Hippocampal formation (tissue), 2 donors: ENCODE measurements at places on chromosomes 13 and 19.

GRCh38 chr13:108176685-108177274 lies 38.6 kb downstream of the LIG4 start:
- DNase-seq = no peak

DNA sequence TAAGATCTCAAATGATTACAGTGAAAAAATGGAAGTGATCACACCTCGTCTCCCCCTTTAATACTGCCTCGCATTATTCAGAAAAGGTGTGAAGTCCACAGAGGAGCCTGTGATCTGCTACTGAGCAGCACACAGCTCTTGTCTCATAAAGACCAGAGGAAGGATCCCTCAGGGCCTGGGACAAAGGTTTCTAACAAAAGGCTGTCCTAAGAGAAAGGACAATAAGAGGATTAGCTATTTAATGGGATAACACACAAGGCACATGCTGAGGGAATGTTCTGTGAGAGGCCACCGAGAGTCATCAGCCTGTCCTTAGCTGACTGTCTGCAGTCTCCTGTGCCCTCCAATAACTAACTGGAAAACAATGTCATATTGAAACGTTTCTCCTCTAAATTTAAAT lies 26.7 kb downstream of the EBPL start:
- DNase-seq = no peak

DNA sequence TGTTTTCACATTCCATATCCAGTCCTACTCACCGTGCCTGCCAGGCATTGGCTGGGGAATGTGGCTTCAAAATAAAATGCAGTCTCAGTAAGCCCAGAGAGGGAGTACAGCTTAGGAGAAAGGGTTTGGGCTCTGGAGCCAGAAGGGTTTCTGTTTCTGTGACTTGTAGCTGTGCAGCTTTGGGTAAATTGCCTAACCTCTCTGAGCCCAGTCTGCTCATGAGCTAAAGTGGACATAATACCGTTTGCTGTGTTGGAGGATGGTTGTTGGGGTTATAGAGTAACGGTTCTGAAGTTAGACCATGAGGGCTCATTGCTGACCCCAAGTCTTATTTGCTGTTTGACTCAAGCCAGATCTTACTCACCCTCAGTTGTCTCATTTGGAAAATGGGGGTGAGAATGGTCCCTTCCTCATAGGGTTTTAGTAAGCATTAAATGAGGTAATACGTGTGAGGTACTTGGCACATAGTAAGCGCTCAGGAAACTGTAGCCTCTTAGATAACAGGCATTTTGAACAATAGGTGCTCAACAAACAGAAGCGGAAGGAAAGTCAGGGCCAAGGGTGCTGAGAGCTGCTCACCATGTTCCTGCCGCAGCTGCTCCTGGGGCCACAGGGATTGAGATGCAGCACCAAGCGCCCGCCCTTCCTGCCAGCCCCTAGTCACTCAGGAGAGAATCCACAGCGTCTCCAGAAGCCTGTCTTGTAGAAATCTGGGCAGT lies 45.5 kb downstream of the C13orf42 start:
- DNase-seq = no peak

GRCh38 chr19:24054044-24054935 lies 32.7 kb upstream of the ZNF254 start:
- no peak for DNase-seq

- no peak for DNase-seq
Observed at GRCh38 chr19:41424335-41425173, 2.6 kb downstream of the B3GNT8 start.

GRCh38 chr13:59801107-59801880 lies 362.4 kb downstream of the DIAPH3 start:
- no peak for DNase-seq

DNA sequence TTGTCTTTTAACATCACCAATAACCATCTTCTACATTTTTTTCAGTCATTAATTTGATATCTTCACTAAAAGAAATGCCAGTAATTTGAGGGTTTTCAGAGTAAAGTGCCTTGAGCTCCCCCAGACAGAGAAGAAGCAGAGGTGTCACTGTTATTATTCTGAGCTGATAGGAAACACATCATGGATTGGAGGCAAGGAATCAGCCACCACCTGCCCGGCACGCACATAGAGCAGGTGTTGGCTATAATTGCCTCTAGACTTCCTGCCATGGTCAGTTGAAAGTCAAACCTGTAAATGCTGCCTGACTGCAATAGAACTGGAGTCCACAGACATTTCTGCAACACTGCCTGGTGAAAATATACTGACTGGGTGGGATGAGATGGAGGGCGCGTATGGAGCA lies 776.6 kb downstream of the UQCRFS1 start:
- DNase-seq = no peak

GRCh38 chr19:38319421-38320258 lies at the start of gene KCNK6:
TSS of gene KCNK6 (plus strand) at chr19:38319845. CDS start at chr19:38319951, 106 bp downstream.
- DNase-seq = peak; percentile 10

- DNase-seq = no peak
Observed at GRCh38 chr13:40540328-40541044, 126.0 kb downstream of the FOXO1 start.

DNA sequence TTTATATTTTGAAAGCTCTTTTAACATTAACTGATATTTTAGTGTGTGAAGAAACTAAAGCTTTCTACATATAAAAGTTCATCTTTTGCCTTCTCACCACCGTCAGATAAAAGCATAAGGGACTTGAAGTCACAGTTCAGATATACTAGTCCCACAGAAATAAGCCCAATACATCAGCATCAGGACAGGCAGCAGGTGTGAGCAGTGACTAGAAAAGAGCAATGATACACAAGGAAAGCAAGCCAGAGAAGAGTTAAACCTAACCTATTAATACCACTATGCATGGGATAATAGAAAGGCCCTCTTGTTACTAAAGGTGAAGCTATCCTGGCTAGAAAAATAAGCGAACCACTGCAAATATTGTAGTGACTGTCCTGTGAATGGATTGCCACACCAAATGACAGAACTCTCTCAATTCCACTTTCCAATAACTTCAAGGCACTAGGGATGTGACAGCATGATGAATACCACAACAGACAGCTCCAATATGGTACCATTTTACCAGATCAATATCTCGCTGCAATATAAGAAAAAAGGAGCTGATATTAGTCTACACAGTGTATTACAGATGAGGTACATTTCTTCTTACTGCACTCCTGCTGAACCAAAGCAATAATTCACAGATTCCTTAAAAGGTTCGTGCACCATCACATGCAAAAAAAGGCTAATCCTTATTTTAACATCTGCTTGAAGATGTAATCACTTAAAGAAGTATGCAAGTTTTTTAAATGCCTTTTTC lies 114.1 kb downstream of the DACH1 start:
- no peak for DNase-seq
